Sciatic nerve (tissue), 2 donors: ENCODE measurements at places on chromosomes 7 and 10.

DNA sequence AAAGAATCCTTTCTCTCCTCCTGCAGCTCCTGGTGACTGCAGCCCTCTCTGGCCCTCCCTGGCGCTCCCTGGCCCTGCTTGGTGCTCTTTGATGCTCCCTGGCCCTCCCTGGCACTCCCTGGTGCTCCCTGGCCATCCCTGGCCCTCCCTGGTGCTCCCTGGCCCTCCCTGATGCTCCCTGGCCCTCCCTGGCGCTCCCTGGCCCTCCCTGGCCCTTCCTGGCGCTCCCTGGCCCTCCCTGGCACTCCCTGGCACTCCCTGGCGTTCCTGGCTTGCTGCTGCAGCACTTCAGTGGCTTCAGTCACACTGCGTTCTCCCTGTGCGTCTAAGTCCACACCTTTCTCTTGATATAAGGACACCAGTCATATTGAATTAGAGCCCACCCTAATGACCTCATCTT lies 15.2 kb upstream of the FGFR2 start:
- no peak for DNase-seq

- DNase-seq, result no peak
These were observed 153.1 kb upstream of the LAMB4 start for GRCh38 chr7:108283252-108283651.

- DNase-seq, result no peak
These were observed 51.5 kb upstream of the GRM3 start for GRCh38 chr7:86592185-86592584.

- DNase-seq, result no peak
These were observed 346 bp downstream of the TMEM270 start for GRCh38 chr7:73861305-73861704.

- DNase-seq, result no peak
These were observed 525.3 kb downstream of the ZNF33B start for GRCh38 chr10:42113158-42113450.

DNA sequence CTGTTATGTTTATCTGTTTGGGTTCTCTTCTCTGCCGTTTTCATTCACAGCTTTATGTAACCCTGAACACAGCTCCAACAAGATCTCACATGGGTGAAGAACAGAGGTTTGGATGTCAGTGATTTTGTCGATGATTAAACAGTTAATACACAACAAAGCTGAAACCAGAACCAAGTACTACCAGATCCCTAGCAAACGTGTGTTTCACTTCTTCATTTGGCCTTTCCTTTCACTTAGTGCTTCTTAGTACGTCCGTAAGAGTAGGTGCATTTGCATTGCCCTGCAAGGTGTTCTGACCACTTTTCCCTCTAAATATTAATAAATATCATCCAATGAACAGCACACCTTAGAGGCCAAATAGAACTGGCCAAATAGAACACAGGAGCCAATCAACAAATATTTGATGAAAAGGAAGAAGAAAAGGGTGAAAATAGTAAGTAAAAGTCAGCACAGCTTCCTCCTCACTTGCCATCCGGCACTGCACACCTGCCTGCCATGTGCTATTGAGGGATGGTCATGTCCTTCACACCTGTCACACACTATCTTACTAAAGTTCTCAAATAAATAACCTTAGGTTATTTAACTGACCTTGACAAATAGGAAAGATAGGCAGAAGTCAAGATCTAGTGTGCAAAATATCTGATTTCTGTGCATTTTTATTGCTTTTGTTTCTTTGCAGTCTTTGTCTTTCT lies 252.6 kb upstream of the ANKRD30A start:
- no peak for DNase-seq

GRCh38 chr7:129188372-129188891 lies at the start of gene SMO:
SMO (plus strand) TSS chr7:129188633; CDS start chr7:129189152, 519 bp downstream.
- DNase-seq, result peak; percentile 72

- DNase-seq, result no peak
These were observed 34.8 kb downstream of the CHST12 start for GRCh38 chr7:2438186-2438585.

DNA sequence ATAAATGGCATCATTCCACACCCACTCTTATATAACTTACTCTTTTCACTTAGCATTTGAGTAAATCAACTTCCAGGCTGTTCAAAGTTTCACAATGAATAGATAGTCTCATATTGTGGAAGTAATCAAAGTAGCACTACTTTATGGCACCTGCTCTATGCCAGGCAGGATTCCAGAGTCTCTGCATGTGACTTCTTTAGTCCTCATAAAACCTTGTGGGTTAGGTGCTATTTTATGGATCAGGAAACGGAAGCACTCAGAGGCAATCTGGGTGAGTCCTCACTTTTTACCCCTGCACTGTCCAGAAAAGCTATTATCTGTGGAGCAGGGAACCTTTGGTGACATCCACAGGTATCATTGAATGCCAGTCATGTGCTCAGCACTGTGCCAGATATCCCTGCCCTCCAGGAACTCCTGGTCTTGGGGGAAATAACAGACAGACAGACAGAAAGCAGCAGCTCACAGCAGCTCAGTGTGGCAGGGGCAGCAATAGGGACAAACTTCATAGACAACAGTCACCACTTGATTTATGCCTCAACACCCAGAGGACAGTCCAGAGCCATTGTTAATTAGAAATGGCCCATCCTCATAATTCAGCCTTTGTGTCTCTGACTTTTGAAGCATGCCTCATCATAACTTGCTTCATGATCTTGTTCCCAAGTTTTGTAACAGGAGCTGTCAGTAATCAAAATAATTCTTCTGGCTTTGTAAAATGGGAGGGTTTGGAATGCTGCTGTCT lies 160.6 kb downstream of the SEC23IP start:
- DNase-seq, result no peak

DNA sequence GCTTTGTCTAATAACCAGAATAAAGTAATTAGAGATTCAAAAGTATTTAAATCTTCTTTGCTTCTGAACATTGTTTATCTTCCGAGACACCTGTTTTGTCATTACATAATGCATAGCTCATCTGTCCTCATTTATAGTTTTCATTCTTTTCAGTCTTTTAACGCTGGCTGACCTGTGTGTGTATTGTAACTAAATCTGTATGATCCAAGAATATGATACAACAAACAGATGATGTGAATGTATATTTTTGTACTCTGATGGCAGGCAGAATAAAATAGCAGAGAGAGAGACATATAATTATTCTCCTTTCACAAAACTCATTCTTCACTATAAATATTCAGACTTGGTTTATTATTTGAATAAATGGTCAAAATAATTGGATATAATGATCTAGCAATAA lies 80.6 kb downstream of the ORC5 start:
- no peak for DNase-seq

- DNase-seq, result no peak
These were observed 57.6 kb upstream of the ANTXRL start for GRCh38 chr10:46229144-46229563.

DNA sequence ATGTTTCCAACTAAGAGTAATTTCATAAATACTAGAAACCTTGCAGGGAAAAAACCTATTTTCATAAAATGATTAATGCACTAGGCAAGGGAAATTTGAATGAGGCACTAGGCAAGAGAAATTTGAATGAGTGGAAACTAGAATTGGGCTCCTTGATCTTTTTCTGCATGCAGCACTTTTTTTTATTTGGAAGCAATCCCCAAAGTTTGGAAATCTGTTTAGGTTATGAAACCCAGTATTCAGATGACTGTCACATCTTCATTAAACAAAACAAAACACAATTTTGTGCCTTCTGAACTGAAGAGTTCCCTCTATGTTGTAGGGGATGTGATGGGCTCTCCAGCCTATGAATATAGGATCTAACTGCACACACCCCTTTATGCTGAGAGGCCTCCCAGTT lies 201.9 kb downstream of the BAMBI start:
- no peak for DNase-seq

DNA sequence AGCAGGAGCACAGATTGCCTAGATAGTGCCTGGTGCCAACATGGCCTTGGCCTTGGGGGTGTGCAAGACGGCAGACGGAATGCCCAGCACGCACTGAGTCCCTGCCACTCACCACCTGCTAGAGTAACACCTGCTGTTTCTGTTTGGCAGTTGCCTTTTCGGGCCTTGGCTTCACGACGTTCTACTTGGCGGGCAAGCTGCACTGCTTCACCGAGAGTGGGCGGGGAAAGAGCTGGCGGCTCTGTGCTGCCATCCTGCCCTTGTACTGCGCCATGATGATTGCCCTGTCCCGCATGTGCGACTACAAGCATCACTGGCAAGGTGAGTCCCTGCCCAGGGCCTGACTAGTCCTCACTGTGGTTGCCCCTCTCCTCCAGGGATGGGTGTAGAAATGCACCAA lies 118.0 kb downstream of the PLPP4 start:
- no peak for DNase-seq

DNA sequence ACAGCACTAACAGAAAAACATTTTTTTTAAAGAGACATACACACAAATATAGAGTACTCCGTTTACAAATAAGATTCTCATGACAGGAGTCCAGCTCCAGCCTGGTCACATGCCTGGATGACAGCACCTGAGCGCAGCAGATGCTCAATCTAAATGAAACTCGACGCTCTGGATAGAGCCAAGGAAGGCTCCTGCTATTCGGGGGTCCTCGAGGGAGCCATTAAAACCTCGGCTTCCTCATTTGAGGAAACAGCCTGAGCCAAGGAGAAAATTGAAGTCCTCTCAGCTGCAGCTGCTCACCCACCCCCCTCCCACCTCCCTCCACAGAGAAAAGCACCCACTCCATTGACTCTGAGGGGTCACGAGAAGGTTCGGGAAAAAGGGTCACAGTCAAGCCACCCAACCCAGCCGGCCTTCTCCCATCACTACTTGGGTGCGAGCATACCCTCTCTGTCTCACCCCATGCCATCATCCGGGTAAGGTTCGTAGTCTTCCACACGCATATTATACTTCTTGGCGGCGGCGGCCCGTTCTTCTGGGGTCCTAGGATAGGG lies 673 bp downstream of the NDUFB8 start:
- no peak for DNase-seq

DNA sequence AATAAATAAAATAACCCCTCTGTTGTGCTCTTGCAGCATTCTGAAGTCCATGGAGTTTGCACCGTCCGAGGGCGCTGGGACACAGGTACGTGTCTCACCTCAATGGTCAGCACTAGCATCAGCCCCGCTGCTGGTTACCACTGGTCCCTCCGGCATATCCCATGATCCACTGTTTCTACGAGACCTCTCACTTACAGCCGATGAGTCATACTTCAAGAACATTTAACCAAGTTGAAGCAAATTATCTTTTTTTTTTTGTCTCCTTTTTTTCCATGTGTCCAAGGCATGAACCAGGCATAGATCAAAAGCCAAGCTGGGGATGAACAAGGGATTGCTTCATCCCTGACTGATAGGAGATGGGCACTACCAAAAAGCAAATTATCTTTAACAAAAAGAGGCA lies 92.9 kb upstream of the SH2B2 start:
- DNase-seq, result no peak

DNA sequence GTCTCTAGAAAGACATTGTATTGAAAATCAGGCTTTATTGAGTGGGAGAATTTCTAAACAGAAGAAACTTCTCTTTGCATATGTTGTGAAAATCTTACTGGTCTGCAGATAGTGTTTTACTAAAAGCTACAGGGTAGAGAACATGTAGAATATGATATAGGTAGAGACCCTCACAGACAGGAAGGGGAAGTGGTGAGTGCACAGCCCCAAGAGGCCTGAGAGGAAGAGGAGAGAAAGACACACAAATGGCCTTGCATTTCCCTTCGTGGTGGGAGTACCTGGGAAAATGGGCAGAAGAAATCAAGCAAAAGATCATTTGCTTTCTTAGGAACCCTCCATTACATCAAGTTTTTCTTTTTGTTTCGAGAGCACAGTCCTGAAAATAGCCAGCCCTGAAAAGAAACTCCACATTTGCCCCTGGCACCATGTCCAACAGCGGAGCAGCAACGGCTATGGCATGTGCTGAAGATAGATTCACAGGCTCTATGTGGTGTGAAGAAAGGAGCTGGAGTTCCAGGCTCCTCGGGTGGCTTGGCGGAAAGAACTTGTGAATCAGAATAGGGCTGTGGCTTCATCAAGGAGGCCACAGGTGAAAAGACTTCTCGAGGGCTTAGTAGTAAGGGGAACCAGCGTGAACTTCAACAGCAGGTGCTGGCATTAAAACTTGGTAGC lies 143.5 kb downstream of the CALCR start:
- no peak for DNase-seq

GRCh38 chr7:922334-923107 lies 32.0 kb downstream of the ADAP1 start:
- DNase-seq, result peak; percentile 51
